Activated naive CD4-positive, alpha-beta T cell treated with anti-CD3 and anti-CD28 coated beads for 36 hours (primary cell): ENCODE measurements at places on chromosomes 2 and 18. TPM values are rescaled to one million over a fixed set of nuclear protein-coding genes. Genes with fewer than 3 reads are reported as not detected.

Gene SERPINB13
- not detected for total RNA-seq

Gene IMPA2
- 23.6 TPM for total RNA-seq

GRCh38 chr2:241842067-241842415 is 16.7 kb downstream of the PDCD1 start:
- DNase-seq: no peak

DNA sequence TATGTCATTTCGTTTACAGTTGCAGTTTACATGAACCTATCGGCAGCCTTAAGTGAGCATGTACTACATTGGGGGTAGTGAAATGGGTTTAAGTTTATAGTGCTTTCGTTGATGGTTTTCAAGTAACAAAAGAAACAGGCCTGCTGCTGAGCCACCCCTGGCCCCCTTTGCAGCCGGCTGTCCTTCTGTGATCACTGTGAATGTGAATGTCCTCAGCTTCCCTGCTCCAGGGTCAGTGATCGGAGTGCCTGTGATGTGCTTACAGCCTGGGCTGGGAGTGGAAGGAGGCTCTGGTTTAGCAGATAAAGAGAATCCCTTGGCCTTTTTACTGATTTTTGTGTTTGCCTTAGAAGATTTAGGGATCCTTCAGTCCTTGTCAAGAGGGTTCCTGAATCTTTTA is 154.2 kb downstream of the FAM210A start:
- DNase-seq: no peak
